Activated T-cell treated with anti-CD3 and anti-CD28 coated beads for 24 hours (primary cell): ENCODE measurements at places on chromosomes 2 and 18.
A peak's percentile ranks its signal among the peaks of the same experiment; 100 is the strongest.

DNA sequence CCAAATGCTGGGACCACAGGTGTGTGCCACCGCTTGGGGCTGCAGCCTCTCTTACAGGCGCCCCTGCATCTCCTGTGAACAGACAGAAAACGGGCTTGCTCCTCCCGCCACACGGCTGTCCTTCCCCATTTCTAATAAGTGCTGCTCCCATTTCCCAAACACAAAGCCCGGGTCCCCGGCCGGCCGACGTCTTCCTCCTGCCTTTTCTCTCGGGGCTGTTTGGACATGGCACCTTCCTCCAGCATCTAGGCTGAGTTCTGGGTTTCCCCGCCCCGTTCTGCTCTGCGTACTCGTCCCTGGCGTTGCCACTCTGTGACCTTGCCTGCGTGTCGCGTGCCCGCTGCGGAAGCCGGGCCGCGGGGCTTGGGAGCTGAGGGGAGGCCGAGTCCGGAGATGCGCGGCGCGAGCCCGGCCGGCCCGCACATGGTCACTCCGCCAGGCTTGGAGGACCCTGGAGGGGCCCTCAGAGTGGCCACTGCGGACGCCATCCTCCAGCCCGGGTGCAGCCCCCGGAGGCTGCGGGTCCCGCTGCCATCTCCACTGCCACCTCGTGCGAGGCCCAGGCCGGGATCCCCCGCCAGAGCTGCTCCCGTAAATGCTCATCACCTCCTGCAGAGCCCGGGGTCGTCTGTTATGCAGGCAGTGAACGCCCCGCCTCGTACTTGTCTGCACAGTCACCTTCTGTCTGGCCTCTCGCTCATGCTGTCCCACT lies 26.3 kb downstream of the PRELID3A start:
- no peak for DNase-seq

DNA sequence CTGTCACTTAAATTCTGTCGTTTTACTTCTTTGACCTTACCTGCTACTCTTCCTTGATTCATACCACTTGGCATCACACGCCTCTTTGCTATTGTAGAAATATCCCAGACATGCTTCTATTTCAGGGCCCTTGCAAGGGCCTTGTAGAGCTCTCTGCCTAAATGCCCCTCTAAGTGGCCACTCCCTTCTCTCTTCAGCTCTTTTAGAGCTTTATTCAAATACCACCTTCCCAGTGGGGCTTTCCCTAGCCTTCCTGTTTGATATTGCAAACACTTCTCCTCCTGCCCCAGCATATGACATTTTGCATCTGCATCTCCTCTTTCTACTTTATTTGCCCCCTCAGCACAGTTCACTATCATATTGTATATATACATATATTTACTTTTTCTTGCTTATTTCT lies 54.0 kb downstream of the PELI1 start:
- DNase-seq: no peak

DNA sequence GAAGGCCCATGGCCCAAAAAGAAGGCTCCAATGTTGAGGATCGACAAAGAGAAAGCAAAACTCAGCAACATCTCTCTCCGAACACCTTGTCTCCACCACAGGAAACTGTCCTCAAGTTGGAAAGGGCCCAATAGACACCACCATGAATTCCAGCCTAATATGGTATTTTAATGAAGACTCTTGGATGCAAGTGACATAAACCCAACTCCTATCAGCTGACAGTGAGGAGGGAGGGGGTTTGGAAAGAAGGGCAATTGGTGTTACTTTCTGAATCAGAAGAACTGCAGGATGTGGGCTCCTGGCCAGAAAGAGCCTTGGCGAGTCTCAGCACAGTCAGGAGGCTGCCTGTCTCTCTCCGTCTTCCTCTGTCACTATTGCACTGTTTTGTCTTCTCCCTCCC lies 40.3 kb upstream of the SIGLEC15 start:
- no peak for DNase-seq

DNA sequence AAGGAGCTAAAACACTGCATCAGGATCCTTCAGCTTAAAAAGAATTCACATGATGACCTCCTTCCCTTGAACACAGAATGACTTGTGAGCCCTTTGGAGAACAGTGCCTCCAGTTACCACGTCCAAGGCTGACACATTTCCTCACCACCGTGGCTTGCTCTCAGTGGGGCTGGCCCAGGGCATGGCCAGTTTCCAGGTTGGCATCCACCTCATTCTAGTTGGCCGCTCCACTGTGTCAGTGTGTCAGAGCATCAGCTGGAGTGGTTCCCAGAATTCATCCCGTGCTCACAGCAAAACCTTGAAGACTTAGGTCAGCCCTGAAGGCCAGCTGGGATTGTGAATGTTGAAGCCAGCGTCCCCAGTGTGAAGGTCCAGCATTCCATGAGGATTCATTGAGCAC lies 158.5 kb downstream of the INSIG2 start:
- DNase-seq: no peak

DNA sequence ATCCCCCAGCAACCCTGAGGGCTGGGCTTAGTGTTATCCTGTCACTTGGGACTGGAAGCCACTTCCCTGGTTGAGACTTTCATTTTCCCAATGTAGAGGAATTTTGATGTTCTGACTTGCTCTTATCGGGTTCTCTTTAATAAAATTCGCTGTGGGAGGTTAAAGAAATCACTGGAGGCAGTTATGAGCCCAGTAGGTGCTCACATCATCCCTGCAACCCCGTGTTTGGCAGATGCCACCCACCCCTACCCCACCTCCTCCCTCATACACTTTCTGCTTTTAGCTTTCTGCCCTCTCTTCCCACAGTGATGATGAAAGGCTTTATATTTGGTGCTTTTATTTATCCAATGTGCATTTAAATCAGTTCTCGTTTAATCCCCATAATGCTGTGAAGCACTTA lies 106.6 kb downstream of the MAPK4 start:
- no peak for DNase-seq

GRCh38 chr18:62526098-62527025 lies 3.5 kb downstream of the ZCCHC2 start:
- peak; percentile 62 for DNase-seq

- DNase-seq: no peak
Measured at GRCh38 chr18:4293337-4293736, 161.8 kb downstream of the DLGAP1 start.

DNA sequence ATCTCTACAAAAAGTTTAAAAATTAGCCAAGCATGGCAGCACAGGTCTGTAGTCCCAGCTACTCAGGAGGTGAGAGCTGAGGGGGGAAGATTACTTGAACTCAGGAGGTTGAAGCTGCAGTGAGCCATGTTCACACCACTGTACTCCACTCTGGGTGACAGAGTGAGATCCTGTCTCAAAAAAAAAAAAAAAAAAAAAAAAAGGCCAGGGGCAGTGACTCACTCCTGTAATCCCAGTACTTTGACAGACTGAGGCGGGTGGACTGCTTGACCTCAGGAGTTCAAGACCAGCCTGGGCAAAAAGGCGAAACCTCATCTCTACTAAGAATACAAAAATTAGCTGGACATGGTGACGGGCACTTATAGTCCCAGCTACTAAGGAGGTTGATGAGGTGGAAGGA lies 37.0 kb downstream of the PUM2 start:
- no peak for DNase-seq

DNA sequence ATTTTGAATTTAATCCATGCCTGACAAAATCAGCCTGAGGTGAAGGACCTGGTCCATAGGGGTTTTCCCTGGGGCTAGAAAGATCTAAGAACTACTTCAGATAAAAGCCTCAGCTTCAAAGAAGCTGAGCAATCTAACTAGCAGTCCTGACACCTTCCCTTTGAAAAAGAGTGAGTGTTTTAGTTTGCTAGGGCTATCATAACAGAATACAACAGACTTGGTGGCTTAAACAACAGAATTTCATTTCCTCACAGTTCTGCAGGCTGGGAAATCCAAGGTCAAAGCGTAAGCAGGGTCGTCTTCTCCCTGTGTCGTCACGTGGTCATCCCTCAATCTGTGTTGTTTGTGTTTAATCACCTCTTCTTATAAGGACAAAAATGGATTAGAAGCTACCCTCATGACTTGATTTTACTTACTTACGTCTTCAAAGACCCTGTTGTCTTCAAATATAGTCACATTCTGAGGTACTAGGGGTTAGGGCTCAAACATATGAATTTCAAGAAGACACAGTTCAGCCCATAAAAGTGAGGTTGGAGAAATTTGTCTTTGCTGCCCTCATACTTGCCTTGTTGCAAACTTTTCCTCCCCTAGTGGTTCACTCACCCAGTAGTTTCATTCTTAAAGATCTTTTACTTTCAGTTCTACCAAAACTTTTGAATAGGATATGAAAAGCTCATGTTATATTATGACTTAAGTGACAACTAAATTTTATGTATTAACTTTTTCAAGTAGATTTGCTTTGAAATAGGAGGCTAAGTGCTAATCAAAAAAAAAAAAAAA lies 673.8 kb downstream of the ARHGAP15 start:
- no peak for DNase-seq
